ENCODE measurements at places on chromosomes 11 and 22.

GRCh38 chr11:3810951-3811350 is 2.6 kb downstream of the PGAP2 start:
- DNase-seq: no peak

- no peak for DNase-seq
These were observed 70.8 kb downstream of the TBC1D22A start for GRCh38 chr22:46833228-46833627.

DNA sequence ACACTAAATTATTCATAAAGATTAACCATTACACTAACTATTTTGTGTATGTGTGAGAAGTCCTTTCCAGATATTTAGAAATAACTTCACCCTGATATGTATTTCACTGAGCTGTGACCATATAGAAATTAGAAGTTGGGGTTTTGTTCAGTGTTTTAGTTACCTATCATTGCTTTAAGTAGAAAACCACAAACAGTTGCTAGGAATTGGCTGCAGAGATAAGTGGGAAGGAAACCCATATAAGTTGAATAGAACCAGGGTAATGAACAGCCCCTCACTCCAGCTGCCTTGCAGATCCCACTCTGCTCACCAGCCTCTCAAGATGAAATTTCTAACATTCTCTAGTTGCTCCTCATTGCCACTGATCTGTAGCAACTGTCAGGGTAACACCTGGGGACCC is 10.3 kb downstream of the SRSF8 start:
- no peak for DNase-seq

DNA sequence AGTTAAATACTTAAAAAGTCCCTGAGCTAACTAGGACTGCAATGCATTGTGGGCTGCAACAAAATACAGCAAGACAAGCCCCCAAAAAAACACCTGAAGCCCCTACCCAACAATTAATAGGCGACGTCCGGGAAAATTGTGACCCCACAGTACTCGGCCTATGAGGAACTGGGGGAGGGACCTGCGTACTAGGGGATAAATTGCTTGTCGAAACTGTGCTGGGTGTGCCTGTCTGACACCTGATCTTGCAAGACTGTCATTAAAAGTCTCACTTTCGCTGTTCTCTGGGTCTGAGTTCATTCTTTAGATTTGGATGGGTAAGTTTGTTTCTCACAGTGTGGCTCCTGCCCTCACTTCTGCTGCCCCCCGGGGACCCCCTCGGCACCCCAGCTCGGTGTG is 15.2 kb downstream of the TANGO2 start:
- no peak for DNase-seq

- DNase-seq: no peak
These were observed 7.4 kb downstream of the SPCS2 start for GRCh38 chr11:74956397-74957015.

DNA sequence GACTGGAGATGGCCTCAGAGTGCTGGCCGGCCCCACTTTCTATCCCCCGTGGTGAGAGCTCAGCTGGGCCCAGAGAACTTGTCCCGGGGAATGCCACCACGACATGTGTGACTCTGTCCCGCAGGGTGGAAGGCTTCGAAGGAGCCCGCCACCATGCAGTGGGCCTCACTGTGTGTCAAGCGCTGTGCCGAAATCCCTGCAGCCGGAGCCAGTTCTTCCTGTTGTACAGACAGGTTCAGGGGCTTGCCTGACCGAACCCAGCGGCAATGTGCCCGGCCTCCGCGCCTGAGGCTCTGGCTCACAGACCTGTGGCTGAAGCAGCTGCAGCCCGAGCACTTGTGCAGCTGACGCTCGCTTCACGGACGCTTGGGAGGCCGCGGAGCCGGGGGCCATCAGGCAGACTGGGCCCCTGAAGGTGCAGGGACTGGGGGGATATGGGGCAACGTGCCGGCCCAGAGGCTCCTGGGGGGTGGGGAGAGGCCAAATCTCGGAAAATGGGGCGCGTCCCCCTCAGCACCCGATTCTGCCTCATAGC is 650 bp downstream of the PPM1F start:
- DNase-seq: no peak

Data from activated naive CD4-positive, alpha-beta T cell treated with anti-CD3 and anti-CD28 coated beads, Interleukin-2, amount 50 U/mL, for 72 hours (primary cell).